ENCODE measurements at places on chromosomes 12 and 14.

DNA sequence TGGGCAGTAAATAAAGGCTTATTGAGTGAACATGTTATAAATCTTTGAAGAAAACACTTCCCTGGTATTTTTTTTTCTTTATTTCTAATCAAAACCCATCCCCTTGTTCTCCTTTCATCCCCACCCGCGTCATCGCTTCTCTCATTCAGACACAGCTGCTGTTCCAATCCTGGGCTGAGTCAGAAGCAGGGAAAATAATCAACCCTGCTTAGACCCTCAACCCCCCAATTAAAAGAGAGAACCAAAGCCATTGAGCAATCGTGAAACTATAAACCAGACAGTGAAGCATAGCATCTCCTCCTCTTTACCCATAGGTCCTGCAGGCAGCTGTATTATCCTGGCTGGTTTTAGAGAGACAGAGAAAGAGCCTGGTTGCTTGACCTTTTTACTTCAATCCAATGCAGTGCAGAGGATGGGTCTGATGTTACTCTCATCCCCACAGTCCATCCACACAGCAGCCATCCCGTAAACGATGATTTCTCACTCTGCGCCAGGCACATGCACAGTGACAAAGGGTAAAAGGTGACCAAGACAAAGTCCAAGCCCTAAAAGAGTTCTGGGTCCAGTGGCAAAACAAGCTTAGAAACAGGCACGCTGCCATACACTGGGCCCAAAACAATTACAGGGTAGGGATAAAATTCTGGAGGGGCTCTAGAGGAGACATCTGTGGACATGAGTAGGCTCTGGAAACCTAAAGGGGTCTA is 238.3 kb downstream of the GALC start:
- DNase-seq = no peak

DNA sequence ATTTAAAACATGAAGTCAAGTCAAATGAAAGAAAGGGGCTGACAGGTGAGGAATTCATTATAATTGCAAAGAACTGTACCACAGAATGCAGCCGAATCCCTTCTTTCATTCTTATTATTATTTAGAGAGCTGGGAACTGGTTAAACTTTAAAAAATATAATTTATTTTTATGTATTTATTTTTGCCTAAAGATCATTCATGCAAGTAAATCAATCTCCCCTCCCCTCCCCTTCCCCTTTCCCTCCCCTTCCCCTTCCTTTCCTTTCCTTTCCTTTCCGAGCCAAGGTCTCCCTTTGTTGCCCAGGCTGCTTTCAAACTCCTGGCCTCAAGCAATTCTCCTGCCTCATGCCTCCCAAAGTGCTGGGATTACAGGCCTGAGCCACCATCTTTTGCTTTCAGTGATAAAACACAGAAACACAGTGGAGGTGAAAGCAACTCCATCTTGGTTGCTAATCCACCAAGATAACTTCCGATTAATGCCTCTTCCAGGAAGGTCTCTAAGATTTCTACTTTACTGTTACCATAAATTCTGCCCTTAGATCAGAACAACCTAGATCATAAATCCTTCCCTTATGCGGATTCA is 6.0 kb upstream of the UBC start:
- no peak for DNase-seq

- no peak for DNase-seq
Measured at GRCh38 chr12:62400135-62400534, 66.5 kb upstream of the MON2 start.

- DNase-seq = no peak
Measured at GRCh38 chr12:121034616-121035305, 4.3 kb downstream of the OASL start.

- DNase-seq = no peak
Measured at GRCh38 chr14:55097881-55098560, 31.0 kb upstream of the LGALS3 start.

DNA sequence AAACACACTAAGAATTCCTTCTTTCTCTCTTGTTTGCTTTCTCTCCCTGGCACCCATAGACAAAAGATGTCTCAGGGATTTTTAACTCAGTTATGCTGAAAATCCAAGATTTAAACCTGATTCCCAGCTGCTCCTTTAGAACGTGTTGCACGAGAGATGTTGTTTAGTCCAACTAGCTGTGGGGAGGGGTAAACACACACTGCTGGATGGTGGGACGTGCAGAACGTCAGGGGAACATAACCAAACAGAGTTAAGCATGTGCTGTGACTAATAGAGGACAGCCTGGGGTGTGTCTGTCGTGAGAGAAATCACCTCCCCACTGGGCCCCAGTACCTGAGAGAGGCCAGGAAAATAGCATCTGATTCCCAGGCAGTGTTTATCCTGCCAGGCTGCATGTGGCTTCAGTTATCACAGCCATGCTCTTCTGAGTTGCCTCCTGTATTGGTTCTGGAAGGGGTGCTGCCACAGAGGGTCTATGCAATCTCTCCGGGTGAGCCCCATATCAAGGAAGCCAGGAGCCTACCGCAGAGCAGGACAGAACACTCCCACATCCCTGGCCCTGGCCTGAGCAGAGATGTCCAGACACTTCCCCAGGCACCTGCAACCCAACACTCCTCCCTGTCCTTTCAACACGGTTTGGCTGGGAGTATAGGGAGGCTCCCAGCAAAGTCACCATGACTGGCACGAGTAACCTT is 112.7 kb upstream of the EGLN3 start:
- DNase-seq = no peak

- DNase-seq = no peak
Measured at GRCh38 chr12:32902287-32902997, 5.9 kb upstream of the PKP2 start.

DNA sequence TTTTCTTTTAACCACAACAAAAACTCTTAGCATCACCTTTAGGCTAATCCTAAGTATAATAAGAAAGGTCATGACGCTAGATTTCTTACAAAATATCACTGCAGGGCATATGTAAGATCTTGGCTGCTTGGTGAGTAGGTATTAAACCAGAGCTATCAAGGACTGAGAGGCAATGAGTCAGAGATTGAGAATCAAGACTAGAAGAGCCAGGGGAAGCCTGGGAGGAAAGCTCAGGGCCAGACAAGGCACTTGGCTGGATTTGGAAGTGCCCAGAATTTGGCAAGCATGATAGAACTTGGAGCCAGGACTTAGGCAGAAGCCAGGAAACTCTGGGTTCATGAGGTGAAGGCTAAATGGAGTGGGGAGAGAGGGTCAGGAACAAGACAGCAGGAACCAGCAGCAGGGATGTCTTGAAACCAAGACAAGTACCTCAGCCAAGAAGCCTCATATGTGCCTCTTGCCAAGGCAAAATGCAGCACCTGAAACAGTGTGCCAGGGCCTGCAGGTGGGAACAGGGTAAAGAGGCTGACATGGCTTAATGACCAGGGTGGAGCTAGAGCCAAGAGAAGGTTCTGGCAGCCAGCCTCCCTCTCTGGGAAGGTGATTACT is 49.9 kb downstream of the PTHLH start:
- DNase-seq = no peak

- DNase-seq = no peak
Measured at GRCh38 chr12:87305481-87305880, 723.7 kb downstream of the C12orf50 start.

DNA sequence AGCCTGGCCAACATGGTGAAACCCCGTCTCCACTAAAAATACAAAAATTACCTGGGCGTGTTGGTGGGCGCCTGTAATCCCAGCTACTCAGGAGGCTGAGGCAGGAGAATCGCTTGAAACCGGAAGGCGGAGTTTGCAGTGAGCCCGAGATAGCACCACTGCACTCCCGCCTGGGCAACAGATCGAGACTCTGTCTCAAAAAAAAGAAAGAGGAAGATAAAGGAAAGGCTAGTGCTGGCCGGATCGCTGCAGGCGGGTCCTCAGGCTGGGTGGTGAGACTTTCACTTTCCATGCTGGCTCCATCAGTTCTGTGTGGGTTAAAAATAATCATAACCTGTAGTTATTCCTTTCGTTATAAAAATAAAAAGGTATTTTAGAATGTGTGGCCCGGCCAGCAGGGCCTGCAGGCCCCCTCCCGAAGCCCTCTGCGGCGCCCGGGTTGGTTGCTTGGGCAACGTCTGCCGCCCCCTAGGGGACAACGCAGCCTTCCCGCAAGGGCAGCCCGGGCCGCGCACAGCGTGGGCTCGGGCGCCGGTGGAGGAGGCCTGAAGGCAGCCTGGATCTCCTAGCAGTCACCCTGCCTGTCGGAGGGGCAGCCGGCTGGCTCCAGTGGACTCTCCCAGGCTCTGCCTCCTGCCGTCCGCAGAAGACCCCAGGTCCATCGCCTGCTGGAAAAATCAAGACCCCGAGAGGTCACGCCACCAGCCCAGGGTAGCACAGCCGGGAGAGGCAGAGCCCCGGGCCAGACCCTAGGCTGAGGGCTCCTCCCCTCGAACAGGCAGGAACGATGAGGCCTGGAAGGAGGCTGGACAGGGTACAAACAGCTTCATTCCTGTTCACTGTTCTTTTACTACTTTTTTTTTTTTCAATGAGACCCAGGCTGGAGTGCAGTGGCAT is 5.0 kb upstream of the SLC25A47 start:
- DNase-seq = peak; percentile 60

DNA sequence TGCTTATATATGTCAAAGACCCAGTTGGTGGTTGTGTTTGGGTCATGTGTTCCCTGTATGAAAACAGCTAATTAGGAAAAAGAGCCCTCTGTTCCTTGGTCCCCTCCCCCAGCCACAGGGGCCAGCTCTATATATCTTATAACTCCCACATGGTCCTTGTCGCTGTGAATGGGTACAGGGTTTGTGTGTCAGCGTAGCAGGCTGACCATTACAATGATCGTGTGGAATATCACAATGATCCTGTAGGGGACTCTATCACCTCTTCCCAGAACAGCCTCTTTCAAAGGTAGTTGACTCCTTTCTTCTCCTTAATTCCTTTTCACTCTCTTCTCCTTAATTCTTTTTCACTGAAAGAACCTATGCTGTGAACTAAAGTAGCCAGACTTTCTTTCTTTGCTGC is 51.6 kb upstream of the RIC8B start:
- no peak for DNase-seq

- DNase-seq = no peak
Measured at GRCh38 chr14:87522575-87522974, 470.4 kb downstream of the GALC start.

- no peak for DNase-seq
Measured at GRCh38 chr12:1552171-1552570, 42.2 kb downstream of the FBXL14 start.
